T-helper 2 cell (primary cell): ENCODE measurements at places on chromosomes 3 and 15.

GRCh38 chr3:93931597-93932229 is 42.0 kb downstream of the PROS1 start:
- DNase-seq: no peak

DNA sequence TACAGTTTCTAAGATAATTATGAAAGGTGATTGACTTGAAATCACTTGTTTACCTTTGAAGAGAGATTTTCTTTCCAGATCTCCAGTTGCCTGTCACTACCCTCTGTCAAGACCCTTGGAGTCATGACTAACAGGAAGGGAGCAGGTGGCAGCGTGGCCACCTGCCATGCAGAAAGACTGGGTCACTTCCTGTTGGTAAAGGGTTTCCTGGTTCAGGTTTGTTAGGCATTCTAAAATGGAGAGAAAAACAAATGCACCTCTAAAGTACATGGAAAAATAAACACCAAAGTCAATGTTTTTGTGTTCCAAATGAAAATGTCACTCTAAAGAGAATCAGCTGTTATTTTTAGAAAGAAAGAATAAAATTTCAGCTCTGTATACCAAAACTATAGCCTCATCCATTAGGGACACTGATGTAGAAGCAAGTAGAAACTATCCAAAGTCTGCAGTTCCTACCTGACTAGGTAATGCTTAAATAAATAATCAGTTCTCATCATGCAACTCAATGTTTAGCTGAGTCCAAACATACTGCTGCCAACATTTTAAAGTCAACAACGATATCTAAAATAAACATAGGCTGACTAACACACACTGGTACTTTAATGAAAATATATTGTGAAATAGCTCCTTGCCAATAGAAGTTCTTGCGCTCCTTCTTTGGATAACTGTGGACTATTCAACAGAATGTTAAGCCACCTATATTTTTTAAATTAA is 23.9 kb upstream of the TM4SF1 start:
- DNase-seq: no peak

DNA sequence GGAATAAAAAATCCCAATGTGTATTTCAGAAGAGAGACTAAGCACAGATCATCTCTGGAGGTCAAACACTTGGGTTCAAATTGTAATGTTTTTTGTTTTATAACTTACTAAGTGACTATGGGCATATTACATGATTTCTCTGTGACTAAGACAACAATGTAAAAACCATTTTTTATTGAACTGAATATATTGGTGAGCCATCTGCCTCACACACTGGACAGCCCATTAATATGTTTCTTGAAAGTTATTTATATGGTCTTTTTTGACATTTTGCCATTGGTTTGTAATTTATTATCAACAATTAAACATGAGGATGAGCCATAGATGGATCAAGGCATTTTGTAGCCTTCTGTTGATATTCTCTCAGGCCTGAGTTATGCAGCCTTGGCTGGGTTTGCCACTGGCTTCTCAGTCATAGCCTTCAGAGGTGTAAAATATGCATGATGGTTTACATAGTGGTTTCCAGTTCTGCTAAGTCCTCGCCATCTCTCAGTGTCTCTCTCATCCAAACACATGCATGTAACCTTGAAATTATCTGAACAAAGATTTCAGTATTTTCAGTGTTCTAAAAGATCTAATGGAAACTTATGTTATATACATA is 997.2 kb downstream of the DIPK2A start:
- DNase-seq: no peak

- no peak for DNase-seq
Observed at GRCh38 chr3:13166243-13167063, 93.2 kb upstream of the IQSEC1 start.

- DNase-seq: no peak
Observed at GRCh38 chr3:114709102-114709501, 415.3 kb downstream of the TIGIT start.

DNA sequence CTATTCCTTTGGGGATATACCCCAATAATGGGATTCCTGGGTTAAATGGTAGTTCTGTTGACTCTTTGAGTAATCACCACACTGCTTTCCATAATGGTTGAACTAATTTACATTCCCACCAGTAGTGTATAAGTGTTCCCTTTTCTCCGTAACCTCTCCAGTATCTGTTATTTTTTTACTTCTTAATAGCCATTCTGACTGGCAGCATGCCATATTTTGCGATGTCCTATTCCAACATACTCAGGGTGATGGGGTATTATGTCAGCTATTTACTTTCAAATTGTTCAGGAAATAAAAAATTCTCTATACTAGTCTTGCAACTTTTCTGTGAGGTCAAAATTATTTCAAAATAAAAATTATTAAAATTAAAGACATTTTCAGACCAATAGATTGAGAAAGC is 9.1 kb upstream of the PARP14 start:
- DNase-seq: no peak

- no peak for DNase-seq
Observed at GRCh38 chr3:64003589-64003988, 19.7 kb downstream of the PSMD6 start.

GRCh38 chr3:171173736-171174135 is 147.2 kb upstream of the SLC2A2 start:
- DNase-seq: no peak

GRCh38 chr3:25854214-25854613 is 64.3 kb downstream of the OXSM start:
- DNase-seq: no peak

GRCh38 chr15:35674873-35675781 is 129.2 kb upstream of the DPH6 start:
- DNase-seq: no peak

DNA sequence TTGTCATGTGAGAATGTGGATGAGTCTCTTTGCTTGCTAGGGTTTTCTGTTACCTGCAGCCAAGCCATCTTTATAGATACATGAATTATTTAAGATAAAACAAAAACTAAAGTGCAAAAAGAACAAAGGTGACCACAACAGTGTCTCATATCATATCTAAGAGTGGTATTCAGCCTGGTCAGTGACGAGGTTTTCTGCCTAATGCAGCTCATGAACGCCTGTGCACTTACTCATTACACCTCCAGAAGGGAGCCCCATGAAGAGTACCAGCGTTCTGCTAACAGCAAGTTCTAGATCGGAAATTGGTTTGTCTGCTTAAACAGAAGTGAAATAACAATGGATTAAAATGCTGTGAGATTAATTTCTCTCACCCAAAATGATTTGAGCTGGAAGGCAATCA is 19.2 kb downstream of the PXYLP1 start:
- DNase-seq: no peak

GRCh38 chr3:87796137-87796842 is 262.5 kb downstream of the CGGBP1 start:
- DNase-seq: no peak

- no peak for DNase-seq
Observed at GRCh38 chr3:192652727-192653126, 74.6 kb downstream of the FGF12 start.

DNA sequence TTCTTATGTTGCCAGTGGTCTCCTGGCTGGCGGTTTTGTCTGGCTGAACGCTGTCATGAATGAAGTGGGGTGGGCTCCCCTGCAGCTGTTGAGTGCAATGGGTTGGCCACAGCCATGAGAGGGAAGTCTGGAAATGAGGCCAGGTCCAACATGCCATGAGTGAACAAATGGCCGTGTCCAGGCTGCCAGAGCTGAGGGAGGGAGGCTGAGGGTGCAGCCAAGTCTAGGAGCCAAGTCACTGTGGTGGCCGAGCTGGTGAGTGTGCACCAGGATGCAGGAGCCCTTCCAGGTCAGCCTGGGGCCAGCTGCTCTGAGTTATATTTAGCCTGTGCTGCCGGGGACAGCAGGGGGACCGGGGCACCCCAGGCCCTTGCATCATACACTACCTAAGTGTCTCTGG is 24.7 kb upstream of the PRR23E start:
- DNase-seq: no peak

DNA sequence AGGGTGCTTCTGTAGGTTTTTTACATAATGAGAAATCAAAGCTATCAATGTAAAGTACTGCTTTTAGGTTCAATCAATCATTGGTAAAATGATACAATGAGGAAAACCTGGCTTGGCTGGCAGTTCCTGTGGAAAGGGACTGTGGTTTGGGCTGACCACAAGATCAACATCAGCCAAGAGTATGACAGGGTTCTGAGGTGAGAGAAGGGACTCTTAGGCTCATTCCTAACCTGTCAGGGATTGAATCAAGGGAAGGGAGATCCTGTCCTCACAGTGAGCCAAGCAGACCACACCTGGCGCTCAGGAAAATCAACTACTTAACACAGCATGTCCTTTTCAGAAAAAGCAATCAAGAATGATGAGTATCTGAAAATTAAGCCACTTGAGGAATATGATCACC is 111.1 kb downstream of the MAGI1 start:
- no peak for DNase-seq

GRCh38 chr3:76370749-76371520 is 585.6 kb upstream of the ZNF717 start:
- DNase-seq: no peak

- DNase-seq: no peak
Observed at GRCh38 chr3:58391156-58391865, 42.3 kb downstream of the PDHB start.

DNA sequence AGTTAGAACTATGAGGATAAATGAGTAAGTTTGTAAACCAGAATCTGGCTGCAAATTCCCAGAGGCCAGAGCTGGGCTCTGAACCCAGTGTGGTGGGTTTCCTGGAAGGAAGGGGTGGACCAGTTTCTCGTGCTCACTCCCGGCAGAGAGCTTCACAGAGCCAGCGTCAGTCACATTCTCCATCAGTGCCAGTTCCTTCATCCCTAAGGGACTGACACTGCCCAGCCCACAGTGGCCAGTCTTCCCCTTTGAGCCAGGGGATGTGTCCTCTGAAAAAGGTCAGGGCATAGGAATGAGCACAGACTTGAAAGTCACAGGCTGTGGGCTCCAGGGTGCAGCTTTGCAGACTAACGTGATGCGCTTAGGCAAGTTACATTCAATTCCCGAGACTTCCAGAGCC is 135.8 kb upstream of the HACD2 start:
- no peak for DNase-seq

DNA sequence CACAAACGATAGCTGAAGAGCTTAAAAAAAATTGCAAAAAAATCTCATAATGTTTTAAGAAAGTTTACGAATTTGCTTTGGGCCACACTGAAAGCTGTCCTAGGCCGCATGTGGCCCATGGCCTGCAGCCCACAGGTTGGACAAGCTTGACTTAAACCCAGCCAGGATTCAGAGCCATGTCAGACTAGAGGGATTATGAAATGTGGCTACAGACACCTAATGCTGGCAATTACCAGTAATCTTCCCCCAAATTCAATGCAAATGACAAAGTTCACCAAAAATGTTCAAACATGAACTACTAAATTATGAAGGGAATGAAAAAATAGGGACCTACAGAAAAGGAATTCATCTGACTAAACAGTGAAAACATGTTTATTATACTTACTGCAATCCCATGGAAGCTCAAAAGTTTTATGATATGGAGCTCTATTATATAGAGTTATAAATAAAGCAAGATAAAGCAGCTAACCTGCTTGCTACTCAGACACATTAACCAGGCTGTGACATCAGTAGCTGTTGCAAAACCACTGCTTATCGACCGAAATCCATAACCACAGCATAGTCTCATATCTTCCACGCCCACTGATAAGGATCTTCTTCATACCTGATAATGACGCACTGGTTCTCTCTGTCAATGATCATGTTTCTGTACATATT is 49.2 kb downstream of the LDHAL6B start:
- DNase-seq: peak; percentile 22

DNA sequence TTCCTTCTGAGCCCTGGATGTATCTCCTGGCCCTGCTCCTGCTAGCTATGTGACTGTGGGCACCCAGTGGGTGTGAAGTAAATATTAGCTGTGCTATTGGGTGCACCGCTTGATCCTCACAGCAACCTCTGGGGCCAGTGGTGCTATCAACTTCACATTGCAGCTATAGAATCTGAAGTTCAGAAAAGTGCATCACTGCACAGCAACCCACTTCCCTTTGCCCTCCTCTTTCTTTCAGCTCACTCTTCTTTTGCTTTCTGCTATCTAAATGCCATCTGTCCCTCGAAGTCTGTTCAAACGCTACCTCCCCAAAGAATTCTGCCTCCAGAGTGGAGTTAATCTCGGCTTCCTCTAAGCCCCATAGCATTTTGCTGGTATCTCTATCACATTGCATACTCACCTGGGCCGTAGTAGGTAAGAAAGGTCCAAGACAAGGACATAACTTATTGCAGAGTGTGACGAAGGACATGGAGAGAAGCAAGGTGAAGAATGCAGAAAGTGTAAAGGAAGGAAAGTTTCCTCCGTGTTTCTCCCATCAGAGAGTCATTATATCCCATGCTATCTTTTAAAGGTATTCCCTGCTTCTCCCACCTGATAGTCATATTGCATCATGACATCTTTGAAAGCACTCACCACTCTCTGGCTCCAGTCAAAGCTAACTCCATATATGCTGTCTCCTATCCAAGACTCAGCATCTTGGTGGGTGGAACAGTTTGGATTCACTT is 57.1 kb upstream of the BCL6 start:
- DNase-seq: no peak

DNA sequence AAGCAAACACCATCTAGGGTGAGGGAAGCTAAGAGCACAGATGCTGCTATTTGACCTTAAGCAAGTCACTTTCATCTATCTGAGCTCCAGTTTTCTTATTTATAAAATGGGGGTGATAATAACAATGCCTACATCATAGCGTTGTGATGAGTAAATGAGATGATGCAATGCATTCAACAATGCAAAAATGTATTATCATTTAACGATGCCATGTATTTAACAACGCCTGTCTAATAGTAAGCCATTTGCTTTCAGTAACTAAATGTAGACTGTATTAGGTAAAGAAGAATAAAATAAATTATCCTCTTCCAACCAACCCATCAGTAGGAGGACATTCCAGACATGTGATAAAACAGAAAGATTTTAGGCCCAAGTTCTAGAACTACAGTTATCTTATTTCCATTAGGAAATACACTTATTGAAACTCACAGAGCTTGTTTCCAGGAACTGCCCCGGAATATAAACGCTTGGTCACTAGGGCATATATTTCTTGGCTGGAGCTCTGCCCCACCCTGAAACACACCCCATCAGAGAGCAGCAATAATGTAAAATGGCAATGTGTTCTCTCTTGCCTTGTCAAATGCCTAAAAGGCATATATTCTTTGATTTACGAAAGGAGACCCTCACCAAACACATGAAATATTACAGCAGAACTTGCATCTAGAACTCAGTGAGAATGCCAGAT is 128.3 kb downstream of the LIPC start:
- DNase-seq: no peak

GRCh38 chr15:28900041-28900891 is 14.5 kb downstream of the APBA2 start:
- DNase-seq: no peak

DNA sequence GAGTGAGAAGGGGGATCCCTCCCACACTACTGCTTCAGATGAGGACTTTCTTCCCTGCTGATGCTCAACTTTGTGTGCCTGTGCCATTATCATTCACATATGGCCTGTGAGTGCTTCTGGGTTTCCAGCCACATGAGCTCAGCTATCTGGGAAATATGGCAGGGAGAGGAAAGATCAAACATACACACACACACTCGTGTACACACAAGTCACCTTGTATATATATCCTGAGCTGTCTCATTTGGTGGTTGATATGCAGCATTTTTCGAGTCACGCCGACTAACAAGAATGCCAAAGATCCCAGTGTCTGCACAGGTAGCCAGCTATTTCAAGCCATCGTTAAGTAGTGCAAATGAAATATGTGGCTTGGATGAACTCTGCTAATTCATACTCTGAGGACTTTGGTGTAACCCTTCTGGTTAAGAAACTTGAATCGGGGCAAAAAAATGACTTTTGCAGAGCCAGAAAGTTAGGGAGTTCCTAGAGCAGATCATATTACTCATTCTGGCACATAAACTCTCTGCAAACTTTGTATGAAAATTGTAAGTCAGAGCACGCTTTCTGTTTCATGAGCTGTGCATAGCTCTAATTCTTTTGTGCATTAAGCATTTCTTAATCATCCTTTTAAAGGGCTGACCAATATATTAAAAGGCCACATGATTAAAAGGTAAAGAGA is 24.9 kb upstream of the WNT5A start:
- no peak for DNase-seq
